GOT3 (cell line): ENCODE measurements at places on chromosomes 16 and 17.

DNA sequence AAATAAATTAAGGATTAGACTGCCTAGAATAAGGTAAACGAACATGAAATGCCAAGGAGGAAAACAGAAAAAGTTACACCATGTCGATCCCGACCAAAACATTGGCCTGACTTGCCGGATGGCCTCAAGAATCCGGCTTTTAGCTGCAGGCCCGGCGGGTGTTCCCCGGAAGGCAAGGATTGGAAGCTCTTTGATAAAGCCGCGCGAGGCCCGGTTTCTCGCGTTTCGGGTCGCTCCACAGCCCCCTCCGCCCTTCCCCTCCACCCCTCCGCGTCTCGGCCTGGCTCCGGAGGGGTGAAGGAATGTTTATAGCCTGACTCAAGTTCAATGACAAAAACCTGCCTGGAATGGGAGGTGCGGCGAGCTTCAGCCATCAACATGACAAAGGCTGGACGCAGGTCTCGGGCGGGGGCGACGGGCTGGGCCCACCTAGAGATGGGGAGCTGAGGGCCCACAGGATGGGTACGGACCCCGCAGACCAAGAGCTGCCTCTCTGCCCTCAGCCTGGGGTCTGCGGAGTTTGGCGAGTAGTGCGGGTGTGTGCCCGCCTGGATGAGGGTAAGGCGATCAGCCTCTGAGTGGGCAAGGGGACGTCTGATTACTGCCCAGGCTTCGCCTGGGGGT is 2.6 kb downstream of the PRAC1 start:
- no peak for DNase-seq

GRCh38 chr16:84366208-84366607 is 2.1 kb upstream of the ATP2C2 start:
- DNase-seq: no peak

DNA sequence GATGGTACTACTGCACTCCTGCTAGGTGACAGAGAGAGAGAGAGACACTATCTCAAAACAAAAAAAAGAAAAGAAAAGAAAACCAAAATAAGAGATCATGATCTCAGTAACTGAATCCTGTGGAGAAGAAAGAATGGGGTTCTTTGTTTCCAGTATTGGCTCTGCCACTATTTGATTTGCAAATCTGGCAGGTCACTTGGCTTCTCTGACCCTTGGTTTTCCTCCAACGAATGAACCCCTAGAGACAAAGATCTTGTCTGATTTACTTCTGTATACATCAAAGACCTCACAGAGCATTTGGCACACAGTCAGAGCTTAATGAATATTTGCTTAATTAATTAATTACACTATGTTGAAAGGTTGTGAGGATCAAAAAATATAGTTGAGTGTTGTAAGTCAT is 47.9 kb upstream of the NLK start:
- no peak for DNase-seq

- DNase-seq: no peak
These were observed 155.4 kb downstream of the CLEC16A start for GRCh38 chr16:11099672-11100205.

GRCh38 chr16:7304958-7305357 is 27.7 kb upstream of the RBFOX1 start:
- DNase-seq: no peak

- no peak for DNase-seq
These were observed 16.1 kb downstream of the LASP1 start for GRCh38 chr17:38885728-38886642.

DNA sequence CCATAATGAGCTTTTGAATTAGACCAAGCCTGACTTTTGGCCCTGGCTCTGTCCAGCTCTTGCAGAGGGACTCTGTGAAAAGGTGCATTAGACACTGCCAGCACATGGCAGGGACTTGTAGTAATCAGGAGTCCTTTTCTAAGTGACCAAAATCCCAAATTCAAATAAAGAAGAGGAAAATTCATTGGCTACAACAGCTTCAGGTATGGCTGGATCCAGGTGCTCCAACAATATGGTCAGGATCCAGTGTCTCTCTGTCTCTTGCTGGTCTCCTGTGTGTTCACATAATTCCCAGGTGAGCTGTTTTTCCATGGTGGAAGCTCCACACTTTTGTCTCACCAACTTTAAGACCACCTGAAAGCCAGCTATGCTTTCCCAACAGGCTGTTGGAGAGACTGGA is 358.8 kb upstream of the TNRC6C start:
- no peak for DNase-seq

DNA sequence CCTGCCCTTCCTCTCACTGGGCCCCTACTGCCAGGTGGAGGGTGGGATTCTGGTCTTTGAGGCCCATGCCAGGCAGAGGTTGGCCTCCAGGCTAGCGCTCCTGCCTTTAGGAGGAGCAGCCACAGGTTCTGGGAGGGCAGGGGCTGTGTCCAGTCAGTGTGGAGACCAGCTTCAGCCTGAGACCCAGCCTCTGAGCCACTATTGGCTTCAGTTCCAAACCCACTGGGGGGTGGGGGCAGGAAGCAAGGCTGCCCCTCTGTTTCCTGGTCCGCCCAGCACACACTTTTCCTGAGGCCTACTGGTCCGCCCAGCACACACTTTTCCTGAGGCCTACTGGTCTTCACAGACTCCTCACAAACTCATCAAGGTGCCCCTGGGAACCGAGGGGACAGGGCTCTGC is 16.4 kb downstream of the SLC5A10 start:
- no peak for DNase-seq

DNA sequence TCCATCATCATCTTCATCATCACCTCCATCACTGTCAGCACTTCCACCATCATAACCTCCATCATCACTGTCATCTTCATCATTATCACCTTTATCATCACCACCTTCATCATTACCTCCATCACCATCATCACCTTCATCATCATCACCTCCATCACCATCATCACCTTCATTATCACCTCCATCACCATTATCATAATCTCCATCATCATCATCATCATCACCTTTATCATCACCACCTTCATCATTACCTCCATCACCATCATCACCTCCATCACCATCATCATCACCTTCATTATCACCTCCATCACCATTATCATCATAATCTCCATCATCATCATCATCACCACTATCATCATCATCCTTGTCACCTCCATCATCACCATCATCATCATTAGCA is 309.7 kb downstream of the HAPSTR1 start:
- DNase-seq: no peak

DNA sequence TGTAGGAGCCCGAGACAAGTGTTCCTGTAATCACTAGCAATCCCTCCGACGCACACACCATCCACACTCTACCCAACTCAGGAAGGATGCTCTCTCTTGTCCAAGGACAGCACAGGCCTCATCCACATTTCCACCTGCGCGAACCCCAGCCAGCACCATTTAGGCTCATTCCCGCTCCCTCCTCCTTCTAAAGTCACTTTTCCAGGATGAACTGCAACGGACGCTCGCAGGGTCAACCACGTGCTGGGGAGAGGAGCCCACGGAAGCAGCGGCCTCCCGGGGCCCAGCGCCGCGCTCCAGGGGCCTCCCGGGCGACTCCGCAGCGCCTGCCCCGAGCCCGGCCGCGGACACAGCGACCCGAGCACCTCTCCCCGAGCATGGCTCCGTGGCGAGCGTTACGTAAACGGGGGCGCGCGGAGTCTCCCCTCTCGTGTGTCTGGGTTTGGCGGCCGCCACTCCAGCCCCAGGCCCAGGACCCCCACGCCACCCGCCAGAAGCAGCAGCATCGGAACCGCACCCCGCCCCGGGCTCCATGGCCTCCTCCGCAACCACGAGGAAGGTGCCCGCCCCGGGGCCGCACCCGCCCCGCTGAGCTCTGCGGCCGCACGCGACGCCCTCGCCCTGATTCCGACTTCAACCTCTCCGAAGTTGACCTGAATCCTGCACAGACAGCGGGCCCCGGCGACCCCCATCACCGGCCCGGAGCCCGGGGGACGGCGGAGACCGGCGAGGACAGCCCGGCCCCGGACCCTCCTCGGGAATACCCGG is 668 bp downstream of the USP36 start:
- no peak for DNase-seq

GRCh38 chr16:22787466-22788192 is 26.3 kb upstream of the HS3ST2 start:
- DNase-seq: peak; percentile 7

GRCh38 chr17:36740157-36740556 is 138.8 kb downstream of the MRM1 start:
- no peak for DNase-seq

GRCh38 chr17:17575360-17576251 is 15.9 kb downstream of the PEMT start:
- no peak for DNase-seq

GRCh38 chr16:85381738-85382592 is 231.2 kb upstream of the GSE1 start:
- DNase-seq: no peak

- no peak for DNase-seq
These were observed 37.5 kb upstream of the BHLHA9 start for GRCh38 chr17:1232786-1233185.

- no peak for DNase-seq
These were observed 388.1 kb downstream of the SHISA9 start for GRCh38 chr16:13289515-13289914.

DNA sequence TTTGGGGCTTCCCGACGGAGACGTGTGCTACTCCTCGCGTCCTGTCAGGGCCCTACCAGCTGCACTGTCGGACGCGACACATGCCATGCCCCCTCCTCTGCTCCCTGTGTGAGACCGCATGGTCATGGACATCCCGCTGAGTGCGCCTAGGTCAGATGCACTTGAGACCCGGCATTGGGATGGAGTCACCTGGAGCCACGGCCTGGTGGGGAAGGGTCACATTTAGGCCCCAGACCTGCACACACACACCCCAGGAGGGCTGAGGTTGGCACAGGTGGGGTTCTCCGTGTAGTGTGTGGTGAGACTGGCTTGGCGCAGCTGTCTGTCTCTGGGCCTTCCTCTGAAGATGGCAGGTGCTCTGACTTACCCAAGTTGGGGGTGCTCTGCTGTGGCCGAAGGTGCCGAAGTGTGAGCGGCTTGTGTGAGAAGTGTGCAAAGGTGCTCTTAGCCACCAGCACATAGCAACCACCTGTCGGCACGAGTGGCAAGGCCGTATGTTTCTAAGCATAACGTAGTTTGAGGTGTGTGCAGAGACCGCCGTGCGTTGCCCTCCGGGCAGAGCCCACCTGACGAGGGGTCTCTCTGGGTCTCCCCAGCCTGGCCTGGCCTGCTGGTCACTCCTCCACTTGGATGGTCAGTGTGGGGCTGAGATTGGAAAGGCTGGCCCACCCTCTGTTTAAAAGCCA is 108.6 kb downstream of the BANP start:
- DNase-seq: no peak

DNA sequence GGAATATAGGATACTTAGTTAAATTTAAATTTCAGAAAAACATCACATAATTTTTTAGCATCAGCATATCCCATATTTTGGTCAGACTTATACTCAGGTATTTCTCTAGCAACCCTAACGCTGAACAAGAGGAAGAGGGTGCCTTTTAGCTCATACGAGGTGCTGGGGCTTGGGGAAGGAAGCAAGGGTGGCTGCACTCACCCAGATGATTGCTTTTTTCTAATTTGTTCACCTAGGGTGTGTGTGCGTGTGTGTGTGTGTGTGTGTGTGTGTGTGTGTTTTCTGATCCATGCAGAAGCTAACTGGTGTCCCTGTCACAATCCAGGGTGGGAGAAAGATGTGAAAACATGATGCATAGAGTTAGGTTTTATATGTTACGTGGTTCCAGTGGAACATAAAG is 81.2 kb downstream of the WNT3 start:
- DNase-seq: no peak

DNA sequence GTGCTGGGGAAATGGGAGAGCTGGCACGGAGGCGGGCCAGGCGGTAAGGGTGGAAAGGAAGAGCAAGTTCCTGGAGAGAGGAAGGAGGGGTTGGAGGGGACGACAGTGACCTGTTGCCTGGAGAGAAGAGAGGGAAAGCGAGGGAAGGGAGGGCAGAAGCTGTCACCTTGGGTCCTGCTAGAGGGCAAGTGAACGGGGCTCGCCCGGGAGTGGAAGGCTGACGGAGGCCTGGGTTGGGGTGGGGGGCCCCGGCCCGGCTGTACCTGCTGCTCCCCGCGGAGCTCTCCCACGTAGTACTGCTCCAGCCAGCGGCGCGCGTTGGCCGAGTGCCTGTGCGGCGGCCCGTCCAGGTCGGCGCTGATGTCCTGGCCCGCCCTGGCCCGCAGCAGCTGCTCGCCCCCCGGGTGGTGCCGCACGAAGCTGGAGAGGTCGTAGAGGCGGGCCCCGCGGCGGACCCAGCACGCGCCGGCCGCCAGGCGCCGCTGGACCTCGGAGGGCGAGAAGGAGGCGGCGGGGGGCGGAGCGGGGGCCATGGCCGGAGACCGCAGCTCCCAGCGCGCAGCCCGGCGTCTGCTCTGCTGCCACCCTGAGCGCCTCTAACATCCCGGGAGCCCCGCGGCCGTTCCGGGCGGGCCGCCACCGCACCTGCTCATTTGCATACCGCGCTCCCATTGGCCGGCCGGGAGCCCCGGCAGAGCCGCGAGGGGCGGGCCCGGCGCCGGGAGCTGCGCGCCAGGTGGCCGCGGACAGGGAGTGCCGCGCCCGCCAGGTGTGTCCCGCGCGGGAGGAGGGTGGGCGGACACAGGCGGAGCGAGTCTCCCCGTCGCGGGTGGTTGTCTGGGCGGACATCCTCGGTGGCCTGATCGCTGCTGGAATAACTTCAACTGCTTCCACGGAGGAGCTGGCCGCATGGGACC is at the start of gene FA2H:
TSS of gene FA2H (minus strand) at position 598 of the 917 bp plus-strand sequence. CDS start at position 533, 65 bp downstream.
- no peak for DNase-seq

DNA sequence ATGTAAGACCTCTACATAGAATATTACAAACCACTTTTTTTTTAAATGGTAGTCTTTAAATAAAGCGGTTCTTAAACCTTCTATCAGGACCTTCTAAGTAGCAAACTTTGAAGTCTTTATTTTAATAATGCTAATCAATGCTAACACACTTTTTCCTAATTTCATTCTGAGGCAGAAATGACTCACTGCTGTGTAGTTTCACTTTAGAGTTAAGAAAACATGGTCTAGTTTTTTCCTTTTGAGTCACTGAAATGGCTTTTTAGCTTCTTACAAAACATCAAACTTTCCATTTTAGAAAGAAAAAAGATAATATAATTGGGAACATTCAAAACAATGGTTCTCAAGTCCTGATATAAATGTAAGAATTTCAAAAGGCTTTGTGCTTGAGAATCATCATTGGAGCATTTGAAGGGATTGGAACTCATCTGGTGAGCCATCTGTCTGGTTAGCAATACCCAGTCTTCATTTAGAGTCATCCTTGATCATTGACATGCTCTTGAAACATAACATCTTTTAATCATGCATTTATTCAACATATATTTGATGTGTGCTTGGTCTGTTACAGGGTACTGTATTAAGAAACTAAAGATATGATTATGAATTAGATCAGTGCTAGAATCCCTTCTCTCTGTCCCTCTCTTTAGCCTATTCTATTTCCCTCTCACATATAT is 258.3 kb upstream of the MON1B start:
- no peak for DNase-seq

GRCh38 chr17:17934806-17935205 is 37.4 kb downstream of the TOM1L2 start:
- DNase-seq: no peak

- no peak for DNase-seq
These were observed 17.4 kb downstream of the MFSD11 start for GRCh38 chr17:76755285-76755684.

DNA sequence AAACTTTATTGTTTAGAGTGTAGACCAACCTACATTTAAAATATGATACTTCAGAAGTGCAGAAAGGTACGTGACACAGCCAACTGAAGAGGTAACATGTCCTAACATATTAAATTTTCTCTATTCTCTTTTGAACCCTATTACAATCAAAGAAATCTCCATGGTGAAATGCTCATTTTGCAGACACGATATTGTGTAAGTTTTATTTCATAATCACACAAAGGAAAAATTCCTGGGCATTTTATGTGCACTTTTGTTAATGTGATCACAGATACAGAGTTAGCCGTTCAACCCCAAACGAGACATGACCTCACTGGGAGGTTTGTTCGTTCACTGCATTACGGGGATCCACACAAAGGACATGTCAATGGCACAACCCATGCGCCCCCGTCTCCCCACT is 21.8 kb downstream of the KCNJ16 start:
- no peak for DNase-seq
